Myocyte (in vitro differentiated cells): ENCODE measurements at places on chromosomes 1 and 21. TPM values are rescaled to one million over a fixed set of nuclear protein-coding genes. Genes with fewer than 3 reads are reported as not detected.

DNA sequence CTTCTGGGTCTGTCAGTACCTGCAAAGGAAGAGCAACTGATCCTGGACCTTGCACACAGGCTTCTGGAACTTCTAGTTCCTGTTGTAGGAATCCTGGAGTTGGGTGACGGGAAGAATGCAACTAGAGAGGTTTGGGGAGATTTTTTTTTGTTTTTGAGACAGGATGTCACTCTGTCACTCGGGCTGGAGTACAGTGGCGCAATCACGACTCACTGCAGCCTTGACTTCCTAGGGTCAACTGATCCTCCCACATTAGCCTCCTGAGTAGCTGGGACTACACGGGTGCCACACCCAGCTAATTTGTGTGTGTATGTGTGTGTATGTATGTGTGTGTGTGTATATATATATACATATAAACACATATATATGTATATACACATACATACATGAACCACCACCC lies 18.8 kb downstream of the ENTREP3 start:
- DNase-seq, result no peak

- DNase-seq, result no peak
These were observed 411.0 kb upstream of the ESRRG start for GRCh38 chr1:217133958-217134856.

DNA sequence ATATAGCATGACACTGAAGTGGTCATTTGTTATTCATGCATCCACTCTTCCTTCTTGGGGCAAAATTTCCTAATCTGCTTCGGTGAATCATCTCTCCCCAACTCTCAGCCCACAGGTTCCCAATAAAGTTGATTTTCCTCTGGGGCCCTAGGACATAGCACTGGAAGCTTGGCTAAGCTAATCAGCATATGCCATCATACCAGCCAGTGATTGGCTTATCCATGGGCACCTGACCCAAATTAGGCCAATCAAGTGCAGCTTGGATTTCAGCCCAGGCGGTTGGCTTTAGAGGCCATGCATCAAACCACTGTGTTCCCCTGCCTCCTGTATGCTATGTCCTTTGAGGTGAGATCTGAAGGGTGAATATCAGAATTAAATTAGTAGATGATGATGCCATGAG lies 58.9 kb downstream of the C1orf94 start:
- no peak for DNase-seq

GRCh38 chr1:78142736-78143135 lies 97.0 kb downstream of the GIPC2 start:
- no peak for DNase-seq

DNA sequence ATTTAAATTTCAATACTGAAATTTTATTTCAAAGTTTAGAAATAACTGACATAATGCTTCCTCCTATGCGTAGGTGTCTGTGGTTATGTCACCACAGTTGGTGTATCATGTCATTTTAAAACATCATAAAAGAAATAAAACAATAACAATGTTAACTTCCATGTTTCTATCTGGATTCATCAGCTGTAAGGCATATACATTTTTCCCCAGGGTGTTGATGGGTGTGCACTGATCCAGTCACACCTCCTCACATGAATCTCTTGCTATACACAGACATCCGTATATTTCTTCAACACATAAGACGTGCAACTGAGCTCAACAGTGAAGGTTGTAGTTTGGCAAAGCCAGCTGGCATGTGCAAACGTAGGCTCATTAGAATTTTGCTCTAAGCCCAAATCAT lies 6.2 kb downstream of the KCNA3 start:
- DNase-seq, result no peak

- no peak for DNase-seq
These were observed 52.6 kb upstream of the UBE2U start for GRCh38 chr1:64150729-64151230.

DNA sequence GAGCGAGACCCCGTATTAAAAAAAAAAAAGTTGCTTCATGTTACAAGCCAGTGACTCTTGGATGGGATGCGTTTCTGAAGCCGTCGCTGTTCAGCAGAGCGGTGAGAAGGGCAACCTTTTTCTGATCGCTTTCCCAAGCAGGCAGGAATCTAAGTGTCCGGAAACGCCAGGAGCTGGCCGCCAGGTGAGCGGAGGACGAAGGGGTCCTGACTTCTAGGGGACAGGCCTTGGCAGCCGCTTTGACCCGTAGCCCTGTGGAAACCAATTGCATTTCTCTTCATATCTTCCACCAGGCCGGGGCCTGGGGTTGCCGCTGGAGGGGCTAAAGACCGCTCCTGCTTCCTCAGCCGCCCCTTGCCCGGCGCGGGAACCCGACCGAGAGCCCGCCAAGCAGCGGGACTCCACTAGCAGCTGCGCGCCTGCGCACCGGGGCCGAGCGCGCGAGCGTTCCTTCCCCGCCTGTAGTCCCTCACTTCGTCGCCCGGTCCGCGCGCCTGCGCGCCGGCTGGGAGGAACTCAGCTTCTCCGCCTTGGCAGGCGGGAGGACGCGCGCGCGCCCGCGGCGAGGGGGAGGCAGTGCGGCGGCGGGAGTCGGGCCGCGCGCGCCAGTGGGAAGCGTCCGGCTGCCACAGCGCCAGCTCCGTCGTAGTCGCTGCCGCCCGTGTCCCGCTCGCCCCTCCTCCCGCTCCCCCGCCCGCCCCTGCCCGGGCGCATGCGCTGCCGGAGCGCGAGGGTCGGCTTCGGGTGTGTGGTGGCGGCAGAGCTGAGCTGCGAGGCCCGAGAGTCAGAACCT lies at the start of gene SPEN:
Gene SPEN (plus strand): TSS at position 608 of the 793 bp plus-strand sequence. CDS start 361 bp downstream, outside the sequence.
- peak; percentile 98 for DNase-seq

- no peak for DNase-seq
These were observed 77.5 kb downstream of the ARID4B start for GRCh38 chr1:235250430-235250829.

DNA sequence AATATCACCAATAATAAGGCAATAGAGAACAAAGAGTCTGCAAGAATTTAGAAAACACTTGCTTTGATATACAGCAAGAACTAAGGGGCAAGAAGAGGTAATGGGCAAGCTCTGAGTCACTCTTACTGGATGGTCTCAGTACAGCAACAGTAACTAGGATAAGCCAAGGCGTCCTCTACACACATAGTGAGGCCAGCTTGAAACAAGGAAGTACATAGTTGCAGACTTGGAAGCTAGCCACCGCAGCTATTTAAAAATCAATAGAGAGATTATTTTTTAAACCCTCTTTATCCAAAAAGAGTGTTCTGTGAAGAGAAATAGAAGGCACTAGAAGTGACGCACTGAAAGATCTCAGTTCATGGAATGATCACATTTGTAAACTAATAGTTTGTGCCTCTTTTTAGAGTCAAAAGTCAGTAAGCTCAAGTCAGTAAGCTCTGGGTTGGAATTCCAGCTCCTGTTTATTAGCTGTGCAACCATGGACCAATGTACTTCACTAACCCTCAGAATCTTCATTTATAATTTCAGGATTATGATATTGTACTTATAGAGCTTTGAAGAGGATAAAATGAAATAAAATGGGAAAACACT lies 118.6 kb downstream of the AKT3 start:
- DNase-seq, result no peak

- no peak for DNase-seq
These were observed 26.1 kb downstream of the SPRTN start for GRCh38 chr1:231364192-231364591.

DNA sequence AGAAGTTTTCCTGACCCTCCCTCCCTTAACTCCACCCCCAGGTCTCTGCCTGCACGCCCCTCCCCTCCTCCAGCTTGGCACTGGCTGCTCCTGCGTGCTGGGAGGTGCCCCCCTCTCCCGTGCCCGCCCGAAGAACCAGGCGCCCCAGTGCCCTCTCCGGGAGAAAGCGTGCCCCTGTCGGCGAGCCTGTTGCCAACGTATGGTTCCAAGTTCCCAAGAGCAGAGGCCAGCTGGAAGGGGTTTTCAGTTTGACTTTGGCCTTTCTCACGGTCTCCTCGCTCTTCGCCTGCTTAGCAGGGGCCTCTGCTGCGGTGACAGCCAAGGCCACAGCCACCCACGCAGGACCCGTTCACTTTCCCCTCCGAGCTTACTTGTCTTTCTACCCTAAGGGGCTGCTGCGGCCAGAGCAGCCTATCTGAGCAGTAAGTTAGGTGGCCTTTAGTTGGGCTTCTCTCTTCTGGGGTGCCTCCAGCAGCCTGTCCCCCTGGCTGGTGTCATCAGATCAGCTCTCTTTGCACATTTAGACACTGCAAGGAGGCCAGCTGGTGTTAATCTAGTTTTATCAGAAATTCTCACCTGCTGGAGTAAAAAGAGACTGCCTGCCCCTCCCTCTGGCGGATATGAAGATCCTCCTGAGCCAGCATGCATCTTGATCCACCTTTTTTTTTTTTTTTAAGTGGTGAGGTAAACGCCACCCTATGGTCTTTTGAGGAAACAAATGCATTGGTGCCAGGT lies 1.5 kb downstream of the STUM start:
- DNase-seq, result peak; percentile 36

DNA sequence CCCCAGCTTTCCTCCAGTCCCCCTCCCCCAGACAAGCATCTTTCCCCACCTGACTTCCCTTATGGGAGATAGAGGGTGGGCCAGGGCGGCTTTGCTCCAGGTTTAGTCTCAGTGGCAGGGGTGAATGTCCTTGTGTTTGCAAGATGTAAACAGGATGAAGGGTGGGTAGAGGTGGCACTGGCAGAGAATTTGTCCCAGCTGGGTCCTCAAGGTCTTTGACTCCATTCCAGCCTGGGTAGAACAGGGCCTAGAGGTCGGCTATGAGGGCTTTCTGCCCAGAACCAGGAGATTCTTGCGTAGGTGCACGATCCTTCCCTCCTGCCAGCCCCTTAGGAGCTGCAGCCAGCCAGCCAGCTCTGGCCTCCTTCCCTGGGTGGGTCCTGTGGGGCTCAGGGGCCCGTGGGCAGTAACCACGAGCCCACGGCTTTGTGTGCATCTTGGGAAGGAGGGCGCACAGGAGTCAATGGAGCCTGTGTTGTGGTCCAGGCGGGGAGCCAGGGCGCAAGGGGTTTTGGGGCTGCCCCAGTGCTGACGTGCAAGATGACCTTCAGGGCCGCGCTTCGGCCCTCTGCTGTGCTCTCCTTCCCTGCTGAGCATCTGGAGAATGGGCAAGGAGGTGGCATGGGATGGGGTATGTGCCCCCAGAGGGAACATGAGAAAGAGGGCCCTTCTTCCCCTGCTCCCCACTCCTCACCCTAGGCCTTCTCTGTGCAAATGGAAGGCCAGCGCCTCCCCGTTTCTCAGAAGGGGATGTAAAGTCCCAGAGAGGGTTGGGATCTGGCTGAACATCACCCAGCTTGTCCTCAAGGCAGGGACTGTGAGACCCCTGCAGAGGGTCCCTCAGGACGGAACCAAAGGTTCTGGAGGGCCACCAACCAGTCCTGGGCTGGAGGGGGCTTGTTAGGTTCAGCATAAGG lies 15.7 kb downstream of the POU3F1 start:
- no peak for DNase-seq

GRCh38 chr1:9294910-9295636 lies 2.4 kb downstream of the SPSB1 start:
- DNase-seq, result peak; percentile 77

GRCh38 chr1:245715970-245716369 lies 561.2 kb downstream of the KIF26B start:
- peak; percentile 88 for DNase-seq

- peak; percentile 88 for DNase-seq
These were observed 21.0 kb upstream of the CXADR start for GRCh38 chr21:17491716-17492414.

- DNase-seq, result no peak
These were observed 37.3 kb upstream of the LBR start for GRCh38 chr1:225464851-225465792.

DNA sequence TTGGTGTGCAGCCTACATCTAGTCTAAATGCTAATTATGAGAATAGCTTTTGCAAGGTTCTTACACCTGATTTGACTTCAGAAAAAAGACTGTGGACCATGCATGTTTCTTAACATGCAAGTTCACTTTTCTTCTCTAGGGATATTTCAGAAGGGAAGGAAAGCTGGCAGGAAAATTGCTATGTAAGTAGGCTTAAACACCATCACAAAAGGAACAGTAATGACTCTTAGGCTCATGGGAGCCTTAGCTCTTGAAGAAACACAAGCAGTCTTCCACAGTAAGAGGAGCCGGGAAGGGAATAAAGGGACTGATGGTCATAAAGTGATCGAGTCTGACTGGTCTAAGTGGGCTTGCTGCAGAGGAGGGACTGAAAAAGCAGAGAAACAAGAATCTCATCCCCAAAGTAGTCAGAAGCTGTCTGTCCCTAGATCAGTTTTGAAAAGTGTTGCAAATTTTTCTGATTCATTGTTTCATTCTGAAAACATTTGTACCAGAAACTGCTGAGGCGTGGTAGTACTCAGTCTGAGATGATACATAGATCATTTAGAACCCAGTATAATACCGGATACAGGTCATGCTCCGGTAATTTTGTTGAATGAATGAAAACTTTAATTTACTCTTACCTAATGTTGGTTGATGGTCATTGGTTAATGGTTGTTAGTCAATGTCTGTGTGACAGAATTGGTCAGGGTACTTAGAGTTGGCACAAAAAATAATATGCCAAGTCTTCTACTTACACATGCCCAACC lies 40.9 kb downstream of the SMYD2 start:
- no peak for DNase-seq

DNA sequence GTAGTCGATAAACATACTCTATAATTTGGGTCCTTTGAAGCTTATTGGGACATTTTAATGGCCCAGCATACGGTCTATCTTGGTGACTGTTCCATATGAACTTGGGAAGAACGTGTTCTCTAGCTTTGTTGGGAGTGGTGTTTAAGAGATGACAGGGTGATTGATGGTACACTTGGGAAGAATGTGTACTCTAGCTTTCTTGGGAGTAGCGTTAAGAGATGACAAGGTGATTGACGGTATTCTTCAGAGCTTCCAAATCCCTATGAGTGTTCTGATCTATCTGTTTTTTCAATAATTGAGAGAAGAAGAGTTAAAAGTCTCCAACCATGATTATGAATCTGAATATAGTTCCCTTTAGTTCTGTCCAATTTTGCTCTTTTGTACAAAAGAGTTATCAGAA lies 9.4 kb downstream of the NPHP4 start:
- DNase-seq, result no peak

- peak; percentile 86 for DNase-seq
These were observed 271.6 kb downstream of the TM2D1 start for GRCh38 chr1:61453111-61453961.

GRCh38 chr1:147630022-147630421 lies 40.3 kb downstream of the ACP6 start:
- DNase-seq, result no peak

DNA sequence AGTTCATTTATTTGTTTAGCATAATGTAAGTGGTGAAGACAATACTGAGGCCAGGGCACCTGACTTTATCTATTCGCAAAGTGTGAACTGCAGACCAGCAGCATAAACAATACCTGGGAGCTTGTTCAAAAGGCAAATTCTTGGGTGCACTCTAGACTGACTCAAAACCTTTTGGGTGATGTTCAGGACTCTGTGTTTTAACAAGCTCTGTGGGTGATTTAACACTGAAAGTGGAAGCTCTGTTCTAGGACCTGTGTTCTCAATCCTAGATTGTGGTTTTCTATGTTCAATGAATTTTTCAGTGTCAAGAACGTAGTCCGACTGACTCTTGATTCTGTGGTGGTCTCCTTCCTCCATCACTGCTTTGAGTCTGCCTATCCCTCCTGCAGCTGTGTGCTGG lies 71.9 kb downstream of the GPR88 start:
- no peak for DNase-seq

GRCh38 chr1:6512245-6512907 lies 20.9 kb upstream of the PLEKHG5 start:
- peak; percentile 96 for DNase-seq

GBP1 gene
- total RNA-seq, result 25.6 and 30.3 TPM in 2 replicates

FCGR3A gene
- total RNA-seq, result not detected in 2 replicates

KRTAP10-6 gene
- total RNA-seq, result not detected in 2 replicates

RGS18 gene
- not detected in 2 replicates for total RNA-seq

ELAPOR1 gene
- total RNA-seq, result 0.21 and 0.80 TPM in 2 replicates

RXRG gene
- total RNA-seq, result 0.08 TPM in 1 of 2 replicates, not detected in the other

KRTAP19-3 gene
- not detected in 2 replicates for total RNA-seq
